Activated CD4-positive, alpha-beta T cell treated with anti-CD3 and anti-CD28 coated beads, Interleukin-2, Interleukin-6, amounts not matched to agents 100 ng/mL and 50 ng/mL, durations not matched to agents 16 hours and 8 hours (primary cell): ENCODE measurements at places on chromosomes 7 and 10.

DNA sequence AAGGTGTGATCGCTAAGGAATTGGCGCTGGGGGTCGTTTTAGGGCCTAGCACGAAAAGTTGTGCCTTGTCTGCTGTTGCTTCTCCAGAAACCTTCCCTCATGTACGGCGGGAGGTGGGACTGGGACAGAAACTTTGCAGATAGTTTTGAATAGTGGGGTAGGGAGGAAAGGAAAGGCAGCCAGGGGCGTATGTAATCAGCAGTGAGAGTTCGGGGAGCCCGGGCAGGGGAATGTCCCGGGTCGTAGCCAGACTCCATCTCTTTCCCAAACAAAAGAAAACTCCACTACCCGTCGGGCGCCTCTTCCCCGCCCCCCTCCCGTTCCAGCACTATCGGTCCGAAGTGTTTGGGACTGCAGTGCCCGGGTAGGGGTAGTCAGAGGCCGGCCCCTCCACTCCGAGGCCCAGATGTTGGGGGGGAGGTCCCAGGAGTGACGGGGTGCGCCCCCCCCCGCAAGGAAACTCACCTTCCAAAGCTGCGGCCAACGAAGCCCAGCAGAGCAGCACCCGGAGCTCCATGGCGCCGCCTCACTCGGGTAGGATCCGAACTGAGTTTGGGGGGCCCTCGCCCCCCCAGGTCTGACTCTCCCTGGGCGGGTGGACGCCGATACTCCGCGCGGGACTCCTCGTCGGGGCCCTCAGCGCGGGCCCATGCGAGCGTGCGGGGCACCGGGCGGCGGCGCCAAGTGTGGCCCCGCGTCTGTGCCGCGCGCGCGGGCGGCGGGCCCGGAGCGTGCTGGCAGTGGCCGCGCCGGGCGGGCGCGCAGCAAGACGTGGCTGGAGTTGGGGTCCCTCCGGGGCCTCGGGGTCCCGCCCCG, 601 bp downstream of the EPHB4 start:
- no peak for DNase-seq

- DNase-seq = no peak
Measured at GRCh38 chr7:22625251-22625650, 101.7 kb upstream of the IL6 start.

DNA sequence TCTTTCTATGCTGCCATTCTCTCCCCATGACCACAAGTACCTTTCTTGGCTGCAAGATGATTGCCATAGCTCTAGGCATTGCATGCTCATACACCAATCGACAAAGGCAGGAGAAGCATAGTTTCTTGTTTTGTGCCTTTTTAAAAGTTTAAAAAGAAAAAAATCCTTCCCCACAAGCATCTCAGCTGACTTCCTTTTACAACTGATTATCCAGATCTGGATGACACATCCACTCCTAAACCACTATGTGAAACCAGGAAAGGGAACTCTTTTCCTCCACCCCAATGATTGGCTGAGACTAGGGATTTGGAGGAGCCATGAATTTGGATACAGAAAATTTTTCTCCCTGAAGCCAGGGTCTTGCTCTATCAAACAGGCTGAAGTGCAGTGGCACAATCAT, 14.5 kb upstream of the LRRC4 start:
- no peak for DNase-seq

- DNase-seq = no peak
Measured at GRCh38 chr10:116257785-116258184, 15.2 kb downstream of the GFRA1 start.

GRCh38 chr10:7491949-7492659, 81.3 kb upstream of the SFMBT2 start:
- DNase-seq = peak; percentile 41

DNA sequence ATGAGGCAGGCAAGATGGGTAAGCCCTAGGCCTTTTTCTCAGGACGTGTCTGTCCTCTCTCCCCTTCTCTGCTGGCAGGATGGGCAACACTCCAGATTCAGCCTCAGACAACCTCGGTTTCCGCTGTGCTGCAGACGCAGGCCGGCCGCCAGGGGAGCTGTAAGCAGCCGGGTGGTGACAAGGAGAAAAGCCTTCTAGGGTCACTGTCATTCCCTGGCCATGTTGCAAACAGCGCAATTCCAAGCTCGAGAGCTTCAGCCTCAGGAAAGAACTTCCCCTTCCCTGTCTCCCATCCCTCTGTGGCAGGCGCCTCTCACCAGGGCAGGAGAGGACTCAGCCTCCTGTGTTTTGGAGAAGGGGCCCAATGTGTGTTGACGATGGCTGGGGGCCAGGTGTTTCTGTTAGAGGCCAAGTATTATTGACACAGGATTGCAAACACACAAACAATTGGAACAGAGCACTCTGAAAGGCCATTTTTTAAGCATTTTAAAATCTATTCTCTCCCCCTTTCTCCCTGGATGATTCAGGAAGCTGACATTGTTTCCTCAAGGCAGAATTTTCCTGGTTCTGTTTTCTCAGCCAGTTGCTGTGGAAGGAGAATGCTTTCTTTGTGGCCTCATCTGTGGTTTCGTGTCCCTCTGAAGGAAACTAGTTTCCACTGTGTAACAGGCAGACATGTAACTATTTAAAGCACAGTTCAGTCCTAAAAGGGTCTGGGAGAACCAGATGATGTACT, 13.1 kb downstream of the PHKG1 start:
- no peak for DNase-seq

DNA sequence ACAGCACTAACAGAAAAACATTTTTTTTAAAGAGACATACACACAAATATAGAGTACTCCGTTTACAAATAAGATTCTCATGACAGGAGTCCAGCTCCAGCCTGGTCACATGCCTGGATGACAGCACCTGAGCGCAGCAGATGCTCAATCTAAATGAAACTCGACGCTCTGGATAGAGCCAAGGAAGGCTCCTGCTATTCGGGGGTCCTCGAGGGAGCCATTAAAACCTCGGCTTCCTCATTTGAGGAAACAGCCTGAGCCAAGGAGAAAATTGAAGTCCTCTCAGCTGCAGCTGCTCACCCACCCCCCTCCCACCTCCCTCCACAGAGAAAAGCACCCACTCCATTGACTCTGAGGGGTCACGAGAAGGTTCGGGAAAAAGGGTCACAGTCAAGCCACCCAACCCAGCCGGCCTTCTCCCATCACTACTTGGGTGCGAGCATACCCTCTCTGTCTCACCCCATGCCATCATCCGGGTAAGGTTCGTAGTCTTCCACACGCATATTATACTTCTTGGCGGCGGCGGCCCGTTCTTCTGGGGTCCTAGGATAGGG, 673 bp downstream of the NDUFB8 start:
- no peak for DNase-seq

DNA sequence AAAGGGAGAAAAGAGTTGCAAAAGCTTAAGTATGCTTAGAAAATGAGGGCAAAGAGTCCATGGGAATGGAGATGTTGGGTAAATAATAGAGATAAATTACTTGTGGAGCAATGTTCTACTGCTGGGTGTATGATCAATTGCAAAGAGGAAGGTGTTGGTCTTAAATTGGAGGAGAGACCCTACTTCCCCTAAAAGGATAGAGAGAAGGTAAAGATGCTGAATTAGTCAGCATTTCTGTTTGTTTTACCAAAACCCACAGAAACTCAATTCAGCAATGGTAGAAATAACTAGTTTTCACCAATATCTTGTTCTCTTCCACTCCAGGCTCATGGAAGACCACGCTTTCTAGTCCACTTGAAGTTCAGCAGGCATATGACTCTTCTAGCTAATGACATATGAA, 32.1 kb downstream of the ASB4 start:
- no peak for DNase-seq

- no peak for DNase-seq
Measured at GRCh38 chr10:60367431-60367830, 22.2 kb downstream of the ANK3 start.

DNA sequence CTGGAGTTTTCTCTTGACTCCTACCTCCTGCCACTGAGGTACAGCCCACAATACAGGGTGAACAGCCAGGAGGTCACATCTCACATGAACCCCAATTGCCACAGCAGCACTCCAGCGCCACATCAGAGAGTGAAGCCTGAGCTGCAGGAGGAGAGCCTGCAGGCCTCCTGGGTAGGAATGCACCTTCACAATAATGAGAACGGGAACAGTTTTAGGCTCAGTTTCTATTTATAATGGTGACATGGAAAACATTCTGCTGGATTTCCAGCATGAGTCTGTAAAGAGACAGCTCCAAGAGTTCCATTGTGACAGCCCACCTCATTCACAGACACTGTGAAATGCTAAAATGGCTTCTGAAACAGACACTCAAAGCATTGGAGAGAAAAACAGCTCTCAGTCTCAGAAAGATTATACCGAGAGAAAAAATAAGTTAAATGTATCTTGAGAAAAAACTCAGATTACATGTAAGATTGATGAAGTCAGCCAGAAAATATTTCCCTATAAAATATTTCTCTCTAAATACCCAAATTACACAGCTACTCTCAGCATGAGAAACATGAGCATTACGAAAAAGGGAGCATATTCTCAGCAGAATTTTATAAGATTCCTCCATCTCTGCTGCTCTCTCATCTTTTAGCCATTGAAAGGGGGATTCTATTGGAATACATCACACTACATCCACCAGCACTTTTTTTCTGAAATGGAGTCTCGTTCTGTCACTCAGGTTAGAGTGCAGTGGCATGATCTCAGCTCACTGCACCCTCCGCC, 11.3 kb downstream of the ZNF680 start:
- no peak for DNase-seq
